ENCODE measurements at places on chromosomes 12 and 14.

GRCh38 chr12:17204289-17205054 lies 598.5 kb upstream of the LMO3 start:
- H3K27ac ChIP-seq: no peak overlapping the region
- no peak for DNase-seq
- no peaks in the 10 kb centered on the region for H3K4me1 ChIP-seq
- H3K4me3 ChIP-seq: no peak overlapping the region

GRCh38 chr14:81208489-81208888 lies 12.3 kb downstream of the GTF2A1 start:
- no peak overlapping the region for H3K27ac ChIP-seq
- no peak overlapping the region for H3K4me3 ChIP-seq
- H3K4me1 ChIP-seq: no peaks in the 10 kb centered on the region

- peaks cover 38% of the 10 kb centered on the region for H3K36me3 ChIP-seq
- H3K4me3 ChIP-seq: peak within 1 kb of the TSS; percentile 99
- DNase-seq: peak; percentile 76
- H3K27me3 ChIP-seq: no peaks in the 10 kb centered on the region
Observed at GRCh38 chr12:51238510-51239334, at the start of gene DAZAP2. TSS of gene DAZAP2 (plus strand) at chr12:51238826. CDS start at chr12:51238908, 82 bp downstream.

DNA sequence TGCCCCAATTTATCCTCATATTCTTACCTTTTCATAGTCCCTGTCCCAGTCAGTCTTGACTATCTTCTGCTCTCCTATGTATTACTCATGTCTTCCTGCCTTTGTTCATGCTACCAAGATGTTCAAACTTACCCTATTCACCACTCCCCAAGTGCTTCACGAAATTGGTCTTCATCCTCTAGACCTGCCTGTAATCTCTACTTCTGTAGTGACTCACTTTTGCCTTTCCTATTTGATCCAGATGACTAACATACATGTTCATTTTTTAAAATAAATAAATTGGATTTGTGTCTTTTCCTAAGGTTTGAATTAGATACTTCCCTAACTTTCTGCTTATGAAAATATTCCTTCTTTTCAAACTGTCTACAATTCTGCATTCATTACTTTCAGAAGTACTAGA lies 107.7 kb upstream of the PPM1H start:
- DNase-seq: no peak
- no peaks in the 10 kb centered on the region for H3K36me3 ChIP-seq
- H3K4me3 ChIP-seq: no peak overlapping the region
- H3K27ac ChIP-seq: no peak overlapping the region

DNA sequence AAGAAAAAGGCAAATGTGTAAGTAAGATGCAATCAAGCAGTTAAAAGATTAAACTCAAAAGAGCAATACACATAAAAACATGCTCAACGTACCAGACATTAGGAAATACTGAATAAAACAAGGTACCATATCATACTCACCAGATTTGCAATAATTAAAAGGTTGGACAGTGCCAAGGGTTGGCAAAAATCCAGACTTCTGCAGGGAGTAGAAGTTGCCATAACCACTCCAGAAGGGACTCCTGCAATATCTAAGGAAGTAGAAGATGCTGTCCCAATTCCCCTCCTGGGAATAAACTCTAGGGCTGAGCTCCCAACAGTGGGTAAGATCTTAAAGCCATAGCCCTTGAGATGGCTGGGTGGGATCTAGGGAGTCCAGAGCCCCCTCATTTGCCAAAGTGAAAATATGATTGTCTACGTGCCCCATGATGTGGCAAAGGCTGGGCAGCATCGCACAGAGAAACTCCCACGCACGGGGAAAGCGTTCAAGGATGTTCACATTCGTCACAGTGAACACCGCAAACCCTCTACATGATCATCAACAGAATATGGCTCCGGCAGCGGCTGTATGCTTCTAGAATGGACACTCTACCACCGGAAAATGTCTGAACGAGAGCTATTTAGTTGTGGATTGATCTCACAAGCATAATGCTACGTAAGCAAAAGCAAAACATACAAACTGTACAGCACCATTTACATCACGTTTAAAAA lies 12.3 kb downstream of the KCTD10 start:
- no peaks in the 10 kb centered on the region for H3K27me3 ChIP-seq
- H3K27ac ChIP-seq: peak overlapping the region; percentile 84
- H3K4me3 ChIP-seq: no peak overlapping the region
- DNase-seq: no peak
- H3K4me1 ChIP-seq: peaks cover 78% of the 10 kb centered on the region

DNA sequence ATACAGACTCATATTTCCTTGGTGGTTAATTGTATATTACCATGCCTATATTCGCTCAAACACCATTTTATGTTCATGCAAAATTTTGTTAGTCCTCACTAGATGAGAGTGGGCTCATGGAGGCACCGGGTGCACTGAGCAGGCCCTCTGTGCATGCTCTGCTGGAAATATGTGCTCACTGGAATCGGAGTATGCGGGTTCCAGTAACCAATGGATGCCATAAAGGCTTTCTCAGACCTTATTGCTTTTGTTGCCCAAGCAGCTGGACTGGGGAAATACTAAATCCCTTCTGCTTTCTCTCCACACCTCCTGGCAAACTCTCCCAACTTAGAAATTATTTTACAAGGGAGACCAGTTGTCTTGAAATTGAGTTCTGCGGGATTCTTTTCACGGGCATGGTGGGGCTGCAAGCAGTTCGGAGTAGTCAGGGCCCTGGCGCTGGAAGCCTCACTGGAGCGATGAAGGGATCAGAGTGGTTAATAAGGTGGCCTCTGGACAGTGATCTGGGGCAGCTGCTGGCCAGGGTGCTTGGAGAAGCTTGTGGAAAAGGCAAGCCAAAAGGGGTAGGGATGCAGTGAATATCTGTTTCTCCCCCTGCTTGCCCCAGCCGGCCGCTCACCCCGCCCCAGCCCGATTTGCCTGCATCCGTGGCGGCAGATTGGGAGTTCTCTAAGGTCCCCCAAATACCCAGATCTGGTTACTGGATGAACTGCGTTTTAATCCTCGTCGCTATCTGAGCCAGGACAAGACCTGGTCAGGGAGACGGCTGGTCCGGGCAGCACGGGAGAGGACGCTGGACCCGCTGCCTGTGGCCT lies 7.4 kb upstream of the HOXC6 start:
- DNase-seq: no peak
- no peak overlapping the region for H3K27ac ChIP-seq
- no peaks in the 10 kb centered on the region for H3K36me3 ChIP-seq
- peaks cover 3% of the 10 kb centered on the region for H3K4me1 ChIP-seq
- H3K27me3 ChIP-seq: peaks cover 4% of the 10 kb centered on the region
- no peak overlapping the region for H3K4me3 ChIP-seq

- no peak overlapping the region for H3K27ac ChIP-seq
- no peaks in the 10 kb centered on the region for H3K27me3 ChIP-seq
- DNase-seq: no peak
Observed at GRCh38 chr14:38125481-38126037, 82.1 kb upstream of the SSTR1 start.

DNA sequence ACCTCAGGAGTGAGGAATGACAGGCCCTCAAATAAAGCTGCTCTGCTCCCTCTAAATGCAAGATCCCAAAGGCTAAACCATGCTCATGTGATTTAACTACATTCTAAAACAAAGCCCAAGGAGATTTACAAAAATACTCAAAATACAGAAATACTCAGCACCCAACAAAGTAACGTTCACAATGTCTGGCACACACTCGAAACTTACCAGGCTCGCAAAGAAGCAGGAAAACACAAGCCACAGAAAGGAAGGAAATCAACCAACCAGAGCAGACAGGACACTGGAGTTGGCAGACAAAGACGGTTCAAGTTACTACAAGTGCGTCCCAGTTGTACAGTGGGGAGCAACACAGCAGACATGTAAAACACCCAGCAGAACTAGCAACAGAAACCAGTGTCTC lies 33.4 kb downstream of the STX2 start:
- no peaks in the 10 kb centered on the region for H3K4me1 ChIP-seq
- H3K4me3 ChIP-seq: no peak overlapping the region
- H3K27me3 ChIP-seq: no peaks in the 10 kb centered on the region

DNA sequence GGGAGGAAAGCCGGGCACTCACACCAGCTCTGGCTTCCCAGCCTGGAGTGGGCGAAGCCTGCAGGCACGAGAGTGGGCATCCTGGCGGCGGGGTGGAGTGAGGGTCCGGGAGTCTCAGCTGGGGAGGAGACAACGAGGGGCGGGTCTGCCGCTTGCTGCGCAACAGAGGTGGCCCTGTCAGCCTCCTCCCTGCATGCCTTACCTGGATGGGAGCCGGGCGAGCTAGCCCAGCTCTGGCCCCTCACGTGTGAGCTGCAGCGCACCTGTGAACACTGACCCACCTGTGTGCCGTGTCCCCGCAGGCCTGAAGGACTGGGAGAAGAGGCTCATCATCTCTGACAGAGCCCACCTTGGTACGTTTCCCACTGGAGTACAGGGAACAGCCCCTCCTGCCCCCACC lies 13.9 kb upstream of the SIVA1 start:
- H3K27ac ChIP-seq: no peak overlapping the region
- H3K4me1 ChIP-seq: peaks cover 39% of the 10 kb centered on the region

- H3K4me1 ChIP-seq: no peaks in the 10 kb centered on the region
- H3K27me3 ChIP-seq: no peaks in the 10 kb centered on the region
- DNase-seq: no peak
- H3K36me3 ChIP-seq: no peaks in the 10 kb centered on the region
Observed at GRCh38 chr14:32817780-32818179, 120.9 kb upstream of the NPAS3 start.

Measured in esophagus squamous epithelium (tissue), 5 donors.